ENCODE measurements at places on chromosomes 6 and 20.
A peak's percentile ranks its signal among the peaks of the same experiment; 100 is the strongest.

GRCh38 chr6:154995254-154996015 lies at the start of gene TIAM2:
Gene TIAM2 (plus strand): TSS chr6:154995315. CDS start chr6:155129224, 133,909 bp downstream.
- H3K27me3 ChIP-seq = no peaks in the 10 kb centered on the region
- H3K4me1 ChIP-seq = 0 out of 2 replicates have a peak, but pooled peaks cover 3% of the 10 kb centered on the region
- H3K36me3 ChIP-seq = no peaks in the 10 kb centered on the region
- H3K4me3 ChIP-seq = peak within 1 kb of the TSS; percentile 96
- peak within 1 kb of the TSS; percentile 68 for H3K27ac ChIP-seq
- peak; percentile 61 for DNase-seq

DNA sequence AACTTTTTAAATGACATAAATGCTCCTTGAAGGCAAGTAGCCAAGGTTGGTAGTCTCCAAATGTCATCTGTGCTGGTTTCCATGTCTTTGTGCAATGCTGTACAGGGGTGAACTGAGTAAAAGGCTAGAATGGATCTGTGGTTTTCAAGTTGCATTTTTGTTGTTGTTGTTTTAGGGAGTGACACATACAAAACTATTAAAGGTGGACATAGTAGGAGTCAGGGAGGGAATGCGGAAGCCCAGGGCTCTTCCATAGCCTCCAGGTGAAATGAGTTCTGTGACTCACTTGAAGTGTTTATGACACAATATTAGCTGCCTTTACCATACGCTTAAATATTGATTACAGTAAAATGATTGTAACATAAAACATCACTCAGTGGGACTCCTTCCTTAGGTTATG lies 22.5 kb upstream of the QKI start:
- H3K4me1 ChIP-seq = peaks cover 7% of the 10 kb centered on the region
- DNase-seq = no peak
- H3K27ac ChIP-seq = no peak overlapping the region
- H3K27me3 ChIP-seq = no peaks in the 10 kb centered on the region
- H3K4me3 ChIP-seq = no peak overlapping the region
- no peaks in the 10 kb centered on the region for H3K36me3 ChIP-seq

GRCh38 chr6:29792123-29793035 lies 35.2 kb upstream of the HLA-G start:
- H3K4me1 ChIP-seq = no peaks in the 10 kb centered on the region
- no peak overlapping the region for H3K4me3 ChIP-seq
- H3K36me3 ChIP-seq = no peaks in the 10 kb centered on the region
- DNase-seq = no peak

DNA sequence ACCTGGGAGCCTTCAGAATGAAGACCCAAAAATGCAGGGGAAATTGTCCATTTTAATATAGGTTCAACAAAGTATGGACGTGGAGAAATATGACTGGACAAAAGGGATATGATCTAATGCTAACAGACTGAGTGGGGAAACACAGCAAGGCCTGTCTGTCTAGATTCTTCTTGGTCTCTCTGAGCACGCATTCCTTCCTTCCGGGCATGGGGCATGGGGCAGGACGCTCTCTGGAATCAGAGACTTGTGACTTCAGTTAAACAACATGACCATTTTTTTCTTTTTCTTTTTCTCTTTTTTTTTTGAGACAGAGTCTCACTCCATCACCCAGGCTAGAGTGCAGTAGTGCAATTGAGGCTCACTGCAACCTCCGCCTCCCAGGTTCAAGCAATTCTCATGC lies 31.9 kb downstream of the ZBTB2 start:
- no peaks in the 10 kb centered on the region for H3K27me3 ChIP-seq
- H3K4me1 ChIP-seq = peaks cover 7% of the 10 kb centered on the region
- peaks cover 27% of the 10 kb centered on the region for H3K36me3 ChIP-seq
- H3K4me3 ChIP-seq = no peak overlapping the region
- H3K27ac ChIP-seq = no peak overlapping the region

DNA sequence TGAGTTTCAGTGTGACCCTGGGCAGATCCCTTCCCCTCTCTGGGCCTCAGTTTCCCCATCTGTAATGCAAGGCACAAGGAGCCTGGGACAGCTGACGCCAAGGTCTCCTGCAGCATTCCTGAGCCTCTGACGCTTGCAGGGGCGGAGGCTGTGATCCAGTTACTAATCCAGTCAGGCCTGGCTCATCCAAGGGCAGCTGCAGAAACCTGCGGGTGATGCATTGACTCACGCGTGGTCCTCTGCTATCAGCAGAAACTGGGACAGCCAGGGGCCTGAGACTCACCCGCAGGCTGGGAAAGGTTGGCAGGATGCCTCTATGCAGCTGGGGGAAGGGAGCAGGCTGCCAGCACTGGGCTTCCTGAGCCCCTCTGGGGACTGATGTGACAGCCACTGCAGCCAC lies 65.0 kb upstream of the SIRPA start:
- DNase-seq = peak; percentile 79
- no peaks in the 10 kb centered on the region for H3K27me3 ChIP-seq
- no peak overlapping the region for H3K4me3 ChIP-seq
- no peaks in the 10 kb centered on the region for H3K36me3 ChIP-seq

DNA sequence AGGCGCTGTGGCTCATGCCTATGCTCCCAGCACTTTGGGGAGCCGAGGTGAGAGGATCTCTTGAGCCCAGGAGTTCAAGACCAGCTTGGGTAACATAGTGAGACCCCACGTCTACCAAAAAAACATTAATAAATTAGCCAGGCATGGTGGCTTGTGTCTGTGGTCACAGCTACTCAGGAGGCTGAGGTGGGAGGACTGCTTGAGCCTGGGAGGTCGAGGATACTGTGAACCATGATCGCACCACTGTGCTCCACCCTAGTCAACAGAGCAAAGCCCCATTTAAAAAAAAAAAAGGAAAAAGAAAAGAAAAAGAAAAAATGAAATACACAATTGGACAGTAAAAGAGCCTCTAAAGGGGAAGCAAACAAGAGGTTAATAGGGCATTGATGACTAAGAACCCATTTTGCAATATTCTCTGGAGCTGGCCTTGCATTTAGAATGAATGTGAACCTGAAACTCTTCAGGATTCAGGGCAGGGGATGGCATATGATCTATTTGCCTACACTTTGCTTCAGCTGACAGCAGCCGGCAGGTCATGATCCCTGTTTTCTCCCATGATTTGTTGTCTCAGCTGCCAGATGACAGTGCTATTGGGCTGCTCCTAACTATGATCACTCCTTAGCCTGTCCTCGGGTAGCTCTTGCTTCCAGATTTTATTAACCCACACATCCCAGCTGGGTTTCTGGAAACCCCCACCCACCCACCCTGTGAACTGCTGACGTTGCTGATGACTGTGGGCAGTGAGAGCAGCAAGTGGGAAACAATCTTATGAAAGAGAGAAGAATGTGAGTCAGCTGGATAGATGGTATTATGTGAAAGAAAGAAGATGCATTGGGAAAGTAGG lies 83.8 kb upstream of the ELOVL5 start:
- peak; percentile 26 for DNase-seq
- no peaks in the 10 kb centered on the region for H3K36me3 ChIP-seq
- H3K4me3 ChIP-seq = no peak overlapping the region

DNA sequence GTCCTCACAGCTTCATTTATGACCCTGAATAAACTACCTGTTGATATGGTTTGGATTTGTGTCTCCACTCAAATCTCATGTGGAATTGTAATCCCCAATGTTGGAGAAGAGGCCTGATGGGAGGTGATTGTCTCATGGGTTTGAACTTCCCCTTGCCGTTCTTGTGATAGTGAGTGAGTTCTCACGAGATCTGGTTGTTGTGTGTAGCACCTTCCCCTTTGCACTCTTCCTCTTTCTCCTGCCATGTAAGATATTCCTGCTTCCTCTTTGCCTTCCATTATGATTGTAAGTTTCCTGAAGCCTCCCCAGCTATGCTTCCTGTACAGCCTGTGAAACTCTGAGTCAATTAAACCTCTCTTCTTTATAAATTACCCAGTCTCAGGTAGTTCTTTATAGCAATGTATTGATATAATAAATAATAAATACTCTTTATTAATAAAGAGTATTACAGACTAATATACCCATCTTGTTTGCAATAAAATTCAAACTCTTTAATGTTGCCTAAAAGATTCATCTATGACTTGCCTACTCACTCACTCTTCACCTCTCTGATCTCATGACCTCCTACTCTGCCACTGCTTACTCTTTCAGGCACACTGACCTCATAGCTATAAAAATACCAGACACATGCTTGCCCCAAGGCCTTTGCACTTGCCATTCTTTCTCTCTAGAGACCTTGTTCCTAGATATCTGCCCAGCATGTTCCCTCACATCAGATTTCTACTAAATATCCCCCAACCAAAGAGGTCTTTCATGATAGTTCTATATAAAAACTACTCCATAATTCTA lies 256.4 kb upstream of the MARCKS start:
- peaks cover 6% of the 10 kb centered on the region for H3K4me1 ChIP-seq
- H3K36me3 ChIP-seq = no peaks in the 10 kb centered on the region
- H3K4me3 ChIP-seq = no peak overlapping the region
- DNase-seq = no peak

DNA sequence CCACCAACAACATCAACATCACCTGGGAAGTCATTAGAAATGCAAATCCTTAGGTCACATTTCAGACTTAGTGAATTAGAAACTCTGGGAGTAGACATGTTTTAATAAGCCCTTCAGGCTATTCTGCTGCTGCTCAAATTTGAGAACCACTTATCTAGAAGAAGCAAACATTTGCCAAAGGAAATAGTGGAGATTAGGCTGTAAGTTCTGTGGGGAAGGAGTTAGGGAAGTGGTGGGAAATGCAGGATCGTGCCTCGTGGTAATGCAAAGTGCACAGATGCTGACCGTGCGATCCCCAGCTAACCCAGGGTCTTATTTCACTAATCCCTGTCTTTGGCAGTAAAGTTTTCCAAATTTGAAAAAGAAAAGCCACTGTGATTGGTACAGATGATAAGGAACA lies 328.5 kb downstream of the EPM2A start:
- no peak overlapping the region for H3K4me3 ChIP-seq
- no peaks in the 10 kb centered on the region for H3K36me3 ChIP-seq
- H3K27me3 ChIP-seq = no peaks in the 10 kb centered on the region
- no peak for DNase-seq

DNA sequence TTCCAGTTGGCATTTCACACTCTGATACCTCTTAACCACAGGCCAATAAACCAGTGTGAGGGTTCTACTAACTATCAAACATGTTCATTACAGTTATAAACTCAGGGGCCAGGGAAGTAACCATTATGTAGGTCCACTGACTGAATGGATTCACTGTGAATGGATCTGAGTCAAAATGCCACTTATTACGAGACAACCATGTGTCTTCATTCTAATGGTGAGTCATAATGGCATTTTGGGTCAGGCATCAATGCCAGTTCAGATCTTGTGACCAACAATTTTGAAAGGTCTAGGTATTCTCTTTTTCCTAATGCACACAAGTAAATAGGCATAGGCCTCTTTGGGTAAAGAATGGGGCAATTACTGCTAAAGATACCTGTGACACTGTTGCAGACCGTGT lies 112.2 kb upstream of the HEY2 start:
- DNase-seq = no peak
- H3K4me1 ChIP-seq = peaks cover 18% of the 10 kb centered on the region
- H3K4me3 ChIP-seq = no peak overlapping the region
- no peaks in the 10 kb centered on the region for H3K27me3 ChIP-seq

Data from SJCRH30 (cell line).